Natural killer cell treated with Interleukin-12 subunit alpha and Interleukin-12 subunit beta and Interleukin-15 and Interleukin-18, amount 100 ng/mL, for 72 hours (primary cell): ENCODE measurements at places on chromosomes 3 and 15. TPM values are rescaled to one million over a fixed set of nuclear protein-coding genes. Genes with fewer than 3 reads are reported as not detected.

DNA sequence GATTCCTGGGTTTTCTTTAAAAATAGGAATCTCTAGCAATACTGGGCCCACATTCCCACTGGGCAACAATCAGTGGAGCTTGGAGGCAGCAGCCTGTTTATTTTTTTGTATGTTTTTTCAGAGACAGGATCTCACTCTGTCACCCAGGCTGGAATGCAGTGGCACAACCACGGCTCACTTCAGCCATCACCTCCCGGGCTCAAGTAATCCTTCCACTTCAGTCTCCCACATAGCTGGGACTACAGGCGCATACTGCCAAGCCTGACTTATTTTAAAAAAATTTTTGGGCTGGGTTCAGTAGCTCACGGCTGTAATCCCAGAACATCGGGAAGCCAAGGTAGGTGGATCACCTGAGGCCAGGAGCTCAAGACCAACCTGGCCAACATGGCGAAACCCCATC is 29.1 kb upstream of the GNB5 start:
- H3K4me3 ChIP-seq: no peak overlapping the region
- no peaks in the 10 kb centered on the region for H3K36me3 ChIP-seq
- no peaks in the 10 kb centered on the region for H3K27me3 ChIP-seq
- peaks cover 27% of the 10 kb centered on the region for H3K4me1 ChIP-seq
- DNase-seq: no peak
- no peak overlapping the region for H3K27ac ChIP-seq

DNA sequence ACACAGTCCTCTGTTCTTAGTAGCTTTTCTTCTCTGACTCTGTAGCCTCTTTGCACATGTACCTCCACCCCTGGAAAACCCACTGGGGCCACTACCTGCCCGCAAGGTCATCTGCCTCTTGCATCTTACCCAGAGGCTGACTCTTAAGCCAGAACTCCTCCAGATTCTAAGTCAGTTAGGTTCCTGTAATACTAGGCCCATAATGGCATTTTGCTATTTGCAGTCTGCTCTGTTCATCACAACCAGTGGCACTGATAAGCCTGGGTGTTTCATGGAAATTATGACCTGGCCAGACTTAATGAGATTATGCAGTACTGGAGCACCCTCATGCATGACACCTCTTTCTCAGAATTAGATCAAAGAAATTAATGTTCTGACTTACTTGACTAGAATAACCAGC is 31.7 kb upstream of the ATG7 start:
- no peak for DNase-seq
- peaks cover 18% of the 10 kb centered on the region for H3K4me1 ChIP-seq
- H3K27ac ChIP-seq: no peak overlapping the region
- no peak overlapping the region for H3K4me3 ChIP-seq

GRCh38 chr3:28328188-28329151 is 20.1 kb upstream of the ZCWPW2 start:
- H3K4me3 ChIP-seq: peak overlapping the region; percentile 51
- peaks cover 14% of the 10 kb centered on the region for H3K36me3 ChIP-seq
- peaks cover 19% of the 10 kb centered on the region for H3K4me1 ChIP-seq
- H3K27ac ChIP-seq: peak overlapping the region; percentile 88

- H3K36me3 ChIP-seq: no peaks in the 10 kb centered on the region
- peaks cover 7% of the 10 kb centered on the region for H3K4me1 ChIP-seq
- H3K4me3 ChIP-seq: peak overlapping the region; percentile 0
- DNase-seq: no peak
- H3K27me3 ChIP-seq: peaks cover 2% of the 10 kb centered on the region
- H3K27ac ChIP-seq: peak overlapping the region; percentile 8
Measured at GRCh38 chr3:194548346-194549321, 61.8 kb upstream of the ATP13A3 start.

DNA sequence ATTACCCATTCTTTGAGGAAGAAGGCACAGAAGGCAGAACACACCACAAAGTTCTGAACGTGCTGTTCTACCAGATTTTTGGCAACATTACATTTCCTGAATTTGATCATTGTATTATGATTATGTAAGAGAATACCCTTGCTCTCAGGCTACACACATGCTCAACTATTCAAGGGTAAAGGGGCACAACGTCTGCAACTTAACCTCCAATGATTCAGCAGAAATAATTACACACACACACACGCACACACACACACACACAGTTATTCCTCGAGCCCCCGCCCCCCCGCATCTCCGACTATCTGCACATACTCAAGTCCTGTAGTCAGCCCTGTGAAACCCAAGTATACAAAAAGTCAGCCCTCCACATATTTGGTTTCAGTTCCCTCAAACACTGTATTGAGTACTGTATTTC is 26.8 kb downstream of the RPN1 start:
- no peak for DNase-seq
- no peak overlapping the region for H3K4me3 ChIP-seq
- H3K36me3 ChIP-seq: peaks cover 38% of the 10 kb centered on the region
- H3K27me3 ChIP-seq: no peaks in the 10 kb centered on the region
- peak overlapping the region; percentile 37 for H3K27ac ChIP-seq
- H3K4me1 ChIP-seq: peaks cover 24% of the 10 kb centered on the region

GRCh38 chr3:58596834-58597518 is 19.8 kb upstream of the FAM107A start:
- H3K4me1 ChIP-seq: no peaks in the 10 kb centered on the region
- H3K27me3 ChIP-seq: peaks cover 11% of the 10 kb centered on the region

- H3K36me3 ChIP-seq: no peaks in the 10 kb centered on the region
- no peak overlapping the region for H3K27ac ChIP-seq
- no peaks in the 10 kb centered on the region for H3K27me3 ChIP-seq
- no peaks in the 10 kb centered on the region for H3K4me1 ChIP-seq
Measured at GRCh38 chr3:20739814-20740213, 553.8 kb upstream of the SGO1 start.

DNA sequence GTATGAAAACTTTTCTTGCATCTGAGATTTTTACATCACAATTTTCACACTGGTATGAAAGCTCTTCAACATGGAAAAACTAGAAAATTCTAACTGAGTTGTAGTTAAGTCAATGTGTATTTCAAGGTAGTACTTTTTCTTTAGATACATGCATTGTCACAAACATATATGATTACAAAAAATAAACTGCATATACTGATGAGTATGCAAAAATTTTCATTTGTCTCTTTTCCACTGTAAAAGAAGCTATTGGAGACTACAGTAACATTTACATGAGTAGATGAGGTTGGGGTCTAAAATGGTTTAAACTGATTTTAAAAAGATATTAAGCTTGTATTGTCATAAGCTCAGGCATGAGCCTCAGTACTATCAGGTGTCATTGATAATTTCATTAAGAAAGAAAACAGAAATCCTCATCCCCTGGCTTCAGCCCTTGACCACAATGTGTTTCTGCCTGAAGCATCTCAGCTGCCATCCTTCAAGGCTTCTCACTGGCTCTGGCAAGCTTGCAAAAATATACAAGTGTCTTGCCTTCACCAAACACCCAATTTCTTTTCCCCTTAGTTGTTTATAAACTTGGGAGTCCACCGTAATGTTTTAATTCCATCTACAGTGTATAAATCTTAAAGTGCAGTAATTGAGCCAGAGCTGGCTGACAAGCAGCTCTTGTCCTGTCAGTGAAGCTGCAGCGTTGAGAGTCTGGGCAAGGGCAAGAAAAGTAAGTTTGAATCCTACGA is 71.9 kb downstream of the ALDH1A2 start:
- no peak overlapping the region for H3K4me3 ChIP-seq
- H3K27me3 ChIP-seq: peaks cover 24% of the 10 kb centered on the region
- no peak for DNase-seq
- H3K36me3 ChIP-seq: no peaks in the 10 kb centered on the region
- no peak overlapping the region for H3K27ac ChIP-seq

DNA sequence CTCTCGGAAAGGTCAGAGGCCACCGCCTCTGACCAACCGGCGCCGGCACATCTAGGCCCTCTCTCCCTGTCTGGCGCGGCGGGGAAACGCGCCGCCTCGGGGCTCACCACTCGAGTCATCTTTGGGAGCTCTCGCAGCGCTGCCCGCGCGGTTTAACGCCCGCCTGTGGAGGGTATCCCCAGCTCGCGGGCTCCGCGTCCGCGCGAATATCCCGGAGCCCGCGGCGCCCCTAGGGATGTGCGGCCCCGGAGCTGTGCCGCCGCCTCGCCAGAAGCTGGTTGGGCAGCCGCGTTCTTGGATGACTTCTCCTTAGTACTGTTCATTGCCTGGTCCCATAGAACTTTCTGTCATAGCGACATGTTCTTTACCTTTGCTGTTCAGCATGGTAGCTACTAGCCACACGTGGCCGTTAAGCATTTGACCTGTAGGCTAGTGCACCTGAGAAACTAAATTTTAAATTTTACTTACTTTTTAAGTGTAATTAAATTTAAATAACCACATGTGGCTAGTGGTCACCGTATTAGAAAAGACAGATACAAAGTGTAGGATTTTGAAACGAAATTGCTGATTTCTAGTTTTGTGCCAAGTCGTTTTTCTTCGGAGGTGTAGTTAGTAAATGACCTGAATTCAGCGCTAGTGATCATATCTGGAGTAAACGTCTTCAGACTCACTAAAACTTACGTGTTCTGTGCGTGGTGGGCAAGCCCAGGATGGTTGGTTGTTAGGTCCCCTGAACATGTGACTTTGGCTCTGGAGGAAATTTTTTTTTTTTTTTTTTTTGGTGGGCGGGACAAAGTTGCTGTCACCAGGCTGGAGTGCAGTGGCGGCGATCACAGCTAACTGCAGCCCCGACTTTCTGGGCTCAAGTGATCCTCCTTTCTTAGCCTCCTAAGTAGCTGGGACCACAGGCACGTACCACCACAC is 835 bp downstream of the ARIH2 start:
- DNase-seq: peak; percentile 75
- peak overlapping the region; percentile 89 for H3K4me3 ChIP-seq
- no peaks in the 10 kb centered on the region for H3K27me3 ChIP-seq
- H3K27ac ChIP-seq: peak overlapping the region; percentile 97
- H3K36me3 ChIP-seq: peaks cover 5% of the 10 kb centered on the region
- H3K4me1 ChIP-seq: peaks cover 19% of the 10 kb centered on the region

GRCh38 chr3:12643010-12643380 is 20.9 kb downstream of the RAF1 start:
- H3K27me3 ChIP-seq: no peaks in the 10 kb centered on the region
- H3K27ac ChIP-seq: no peak overlapping the region
- H3K36me3 ChIP-seq: no peaks in the 10 kb centered on the region
- no peak for DNase-seq

The TGFBR2 gene
- 37.3 TPM for total RNA-seq

The AQP9 gene
- total RNA-seq: 0.90 TPM

The IMPG2 gene
- 0.25 TPM for total RNA-seq

The CRYGS gene
- total RNA-seq: 5.7 TPM

The GHRL gene
- 0.78 TPM for total RNA-seq
